ENCODE measurements at places on chromosomes 1 and 21.

DNA sequence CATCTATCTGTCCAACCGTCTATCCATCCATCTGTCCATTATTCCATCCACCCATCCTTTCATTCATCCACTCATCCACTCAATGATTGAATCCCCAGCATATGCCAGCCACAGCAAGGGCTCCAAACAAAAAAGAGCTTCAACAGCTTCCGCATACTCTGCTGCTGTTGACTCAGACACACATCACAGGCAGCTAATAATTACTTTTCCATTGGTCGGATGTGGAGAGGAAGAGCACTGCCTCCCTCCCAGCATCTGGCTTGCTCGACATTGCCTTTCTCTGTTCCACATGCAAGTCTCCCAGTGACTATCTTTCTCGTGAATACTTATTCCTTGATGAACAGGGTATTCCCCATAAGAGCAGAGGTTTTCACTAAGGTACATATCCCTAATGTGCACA is 176.5 kb downstream of the HIVEP3 start:
- DNase-seq: no peak

DNA sequence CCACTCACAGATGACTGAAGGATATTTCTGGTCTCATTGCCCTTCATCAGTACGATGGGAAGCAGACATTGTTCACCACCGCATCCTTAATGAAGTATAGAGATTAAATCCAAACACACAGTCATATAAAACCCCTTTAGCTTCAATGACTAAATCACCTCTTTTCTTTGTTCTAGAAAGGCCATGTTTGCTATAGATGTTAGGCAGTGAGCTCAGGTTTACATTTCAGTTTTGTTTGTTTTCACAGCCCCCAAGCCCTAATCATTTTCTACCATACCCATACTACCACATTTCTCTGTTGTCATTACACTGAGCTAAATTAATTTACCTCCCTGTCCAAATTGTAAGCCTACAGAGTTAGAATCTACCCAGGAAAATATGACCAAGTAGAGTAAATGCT is 385.1 kb downstream of the NTNG1 start:
- no peak for DNase-seq

GRCh38 chr1:9180111-9180819 is 51.4 kb upstream of the GPR157 start:
- DNase-seq: no peak

DNA sequence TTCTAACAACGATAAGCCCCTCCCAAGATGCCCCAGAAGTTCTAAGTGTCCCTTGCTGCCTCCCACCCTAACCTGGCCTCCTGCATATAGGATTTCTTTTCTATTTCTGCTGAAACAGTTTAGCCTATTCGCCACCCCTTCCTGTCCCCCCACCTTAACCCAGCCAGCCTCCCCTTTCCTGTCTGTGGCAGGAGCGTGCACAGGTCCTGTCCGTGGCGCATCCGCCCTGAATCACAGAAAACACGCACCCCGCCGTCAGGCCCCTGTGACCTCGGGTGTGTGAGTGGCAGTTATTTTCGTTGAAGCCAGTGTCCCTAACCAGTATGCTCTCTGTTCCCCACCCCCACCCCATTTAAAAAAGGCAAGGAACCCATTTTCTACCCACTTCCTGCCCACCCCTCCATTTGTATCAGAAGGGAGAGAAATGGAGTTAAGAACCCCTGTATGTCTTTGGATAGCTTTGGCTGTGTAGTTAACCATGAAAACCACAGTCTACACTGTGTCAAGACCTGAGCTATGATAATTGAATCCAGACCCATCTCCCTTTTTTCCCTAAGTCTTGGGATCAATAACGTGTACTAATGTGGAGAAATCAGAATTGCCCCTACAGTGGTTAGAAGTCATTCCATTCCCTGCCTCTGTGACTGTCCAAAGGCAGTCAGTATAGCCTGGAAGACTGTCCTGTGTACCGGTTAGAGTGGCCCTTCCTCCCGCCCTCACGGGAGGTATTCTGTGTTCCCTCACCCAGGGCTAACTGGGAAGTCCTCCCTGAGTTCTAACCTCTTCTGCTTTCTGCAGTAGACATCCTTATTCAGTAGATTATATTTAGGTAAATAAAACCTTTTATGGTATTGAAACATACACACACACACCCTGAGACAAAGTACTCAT is 1.8 kb downstream of the PLEKHO1 start:
- no peak for DNase-seq

GRCh38 chr1:23600283-23600682 is 41.0 kb upstream of the ID3 start:
- DNase-seq: no peak
